SK-MEL-5 (cell line): ENCODE measurements at places on chromosomes 4 and X.

DNA sequence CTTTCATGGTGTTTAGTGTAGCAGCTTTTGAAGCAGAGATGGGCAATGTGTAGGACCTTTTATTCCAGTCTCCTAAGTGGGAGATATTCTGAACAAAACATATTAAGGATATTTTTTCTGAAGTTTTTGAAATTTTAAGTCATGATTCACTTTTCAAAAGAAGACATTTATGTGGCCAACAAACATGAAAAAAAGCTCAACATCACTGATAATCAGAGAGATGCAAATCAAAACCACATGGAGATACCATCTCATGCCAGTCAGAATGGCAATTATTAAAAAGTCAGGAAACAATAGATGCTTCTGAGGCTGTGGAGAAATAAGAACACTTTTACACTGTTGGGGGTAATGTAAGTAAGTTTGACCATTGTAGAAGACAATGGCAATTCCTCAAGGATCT lies 76.0 kb downstream of the FAT4 start:
- no peak for DNase-seq

GRCh38 chrX:134733591-134733990 lies 75.3 kb upstream of the PLAC1 start:
- no peak for DNase-seq

DNA sequence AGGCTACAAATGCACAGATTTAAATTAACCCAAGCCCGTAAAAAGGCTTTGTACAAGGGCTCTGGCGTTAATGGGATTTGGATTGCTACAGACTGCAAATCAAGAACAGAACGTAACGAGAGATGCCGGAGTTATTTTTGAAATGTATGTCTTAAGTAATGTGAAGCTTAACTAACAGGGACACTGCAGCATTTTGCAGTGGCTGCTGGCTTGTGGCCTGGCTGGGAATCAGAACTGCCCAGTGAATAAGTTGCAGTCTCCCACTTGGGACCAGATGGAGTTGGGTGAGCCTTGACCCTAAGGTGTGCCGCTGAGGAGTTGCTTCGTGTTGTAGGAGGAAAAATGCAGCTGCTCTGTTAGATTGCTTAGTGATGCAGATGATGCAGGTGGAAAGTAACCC lies 318.4 kb downstream of the DHX15 start:
- no peak for DNase-seq

GRCh38 chrX:28058901-28059300 lies 77.7 kb upstream of the DCAF8L1 start:
- peak; percentile 1 for DNase-seq

GRCh38 chr4:38832624-38833528 lies 23.7 kb downstream of the TLR6 start:
- no peak for DNase-seq

- DNase-seq = no peak
These were observed 97.1 kb downstream of the LDB2 start for GRCh38 chr4:16801356-16801755.

DNA sequence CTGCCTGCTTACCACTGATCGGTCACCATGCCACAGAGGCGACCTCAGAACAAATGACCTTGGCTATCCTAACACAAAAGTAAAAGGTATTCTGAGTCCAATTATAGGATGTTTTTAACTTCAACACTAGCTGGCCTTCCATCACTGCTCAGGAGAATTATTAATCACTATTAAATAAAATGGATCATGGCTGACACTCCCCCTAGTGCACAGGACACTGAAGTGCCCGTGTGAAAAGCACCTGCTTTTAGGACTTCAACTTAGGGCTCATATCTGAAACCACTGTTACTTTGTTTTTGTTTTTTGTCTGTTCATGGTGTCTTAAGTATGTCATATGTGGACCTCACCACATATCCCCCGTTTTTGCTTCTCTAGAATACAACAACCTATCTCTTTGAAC lies 33.9 kb downstream of the STX18 start:
- peak; percentile 13 for DNase-seq

DNA sequence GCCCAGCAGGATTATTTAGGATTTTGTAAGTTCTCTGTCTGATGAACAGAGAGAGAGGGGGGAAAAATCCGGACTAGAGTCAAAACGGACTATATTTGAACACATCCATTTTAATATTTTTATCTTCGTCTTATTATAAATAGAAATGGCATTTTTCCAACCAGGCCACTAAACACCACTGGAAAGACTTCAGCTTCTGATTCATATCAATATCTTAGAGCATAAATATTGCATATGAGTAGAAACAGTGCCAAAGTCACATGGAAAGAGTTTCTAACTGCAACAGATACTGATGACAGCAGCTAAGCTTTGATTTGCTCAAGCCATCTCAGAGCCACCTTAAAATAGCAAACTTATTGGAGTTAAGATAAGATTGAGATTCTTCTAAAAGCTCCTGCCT lies 456 bp downstream of the PPARGC1A start:
- DNase-seq = no peak

DNA sequence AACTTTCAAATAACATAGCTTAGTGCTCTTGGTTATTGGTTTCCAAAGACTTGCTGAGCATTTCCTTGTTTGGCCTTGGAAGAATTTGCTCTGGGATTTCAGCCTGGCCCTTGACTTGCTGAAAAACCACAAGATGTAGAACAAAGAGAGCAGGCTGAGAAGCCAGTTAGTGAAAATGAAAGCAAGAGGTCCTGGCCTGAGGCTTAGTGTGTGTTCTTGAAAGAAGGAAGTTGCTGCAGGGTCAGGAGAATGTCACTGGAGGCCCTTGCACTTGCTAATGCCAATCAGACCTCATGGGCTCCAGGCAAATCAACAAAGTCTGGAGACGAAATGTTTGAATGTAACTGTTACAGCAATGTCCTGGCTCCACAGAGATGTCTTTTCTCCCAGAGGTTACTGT lies 79.4 kb downstream of the SYNPO2 start:
- DNase-seq = peak; percentile 84
